ENCODE measurements at places on chromosomes 7 and 10.

GRCh38 chr10:92052088-92052487, 128.5 kb downstream of the BTAF1 start:
- H3K4me1 ChIP-seq: peaks cover 9% of the 10 kb centered on the region
- H3K4me3 ChIP-seq: no peak overlapping the region
- no peak for DNase-seq
- H3K27ac ChIP-seq: no peak overlapping the region

DNA sequence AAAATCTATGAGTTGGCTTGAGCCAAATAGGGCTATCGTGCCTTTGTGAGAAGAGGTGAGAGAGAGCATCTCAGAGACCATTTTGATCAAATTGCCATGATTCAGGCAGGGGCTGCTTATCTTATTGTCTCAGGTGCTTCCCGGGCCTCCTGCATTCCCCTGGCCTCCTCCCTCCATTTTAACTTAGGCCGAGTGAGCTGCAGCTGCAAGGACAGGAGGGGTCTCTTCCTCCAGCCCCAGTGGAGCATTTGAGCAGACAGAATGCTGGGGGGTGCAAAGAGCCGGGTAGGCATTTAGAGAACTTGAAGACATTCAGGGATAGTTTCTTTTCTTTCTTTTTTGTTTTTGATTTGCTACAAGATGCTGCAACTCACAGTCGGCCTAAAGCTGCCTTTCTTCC, 59.0 kb downstream of the BUB3 start:
- no peaks in the 10 kb centered on the region for H3K27me3 ChIP-seq
- H3K4me1 ChIP-seq: peaks cover 1% of the 10 kb centered on the region
- H3K27ac ChIP-seq: no peak overlapping the region

- H3K27ac ChIP-seq: no peak overlapping the region
- H3K36me3 ChIP-seq: no peaks in the 10 kb centered on the region
- no peaks in the 10 kb centered on the region for H3K27me3 ChIP-seq
Measured at GRCh38 chr7:55457801-55458200, 92.7 kb downstream of the LANCL2 start.

DNA sequence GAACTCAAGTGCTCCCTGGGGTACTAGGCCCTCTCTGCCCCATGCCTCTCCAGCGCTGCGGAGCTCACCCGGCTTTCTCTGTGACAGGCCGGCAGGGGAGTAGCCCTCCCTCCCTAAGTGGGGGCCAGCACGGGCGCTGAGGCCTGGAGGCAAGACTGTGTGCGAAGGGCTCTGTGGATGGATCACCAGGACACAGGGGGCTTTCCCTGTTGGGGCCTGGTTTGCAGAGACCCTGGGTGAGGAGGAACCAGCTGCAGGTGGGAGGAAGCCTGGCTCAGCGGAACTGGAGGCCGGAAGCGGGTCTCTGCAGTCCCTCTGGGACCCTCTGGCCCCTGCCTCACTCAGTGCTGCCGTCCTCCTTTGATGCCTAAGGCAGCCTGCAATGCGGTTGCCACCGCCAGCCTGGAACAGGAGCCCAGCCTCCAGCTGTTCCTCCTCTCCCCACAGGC, 106.0 kb downstream of the CYTH3 start:
- no peak for DNase-seq
- no peak overlapping the region for H3K4me3 ChIP-seq
- H3K27me3 ChIP-seq: no peaks in the 10 kb centered on the region
- peaks cover 11% of the 10 kb centered on the region for H3K4me1 ChIP-seq
- H3K36me3 ChIP-seq: peaks cover 23% of the 10 kb centered on the region

GRCh38 chr7:102313997-102314780, 27.5 kb downstream of the SH2B2 start:
- peaks cover 4% of the 10 kb centered on the region for H3K36me3 ChIP-seq
- H3K4me1 ChIP-seq: no peaks in the 10 kb centered on the region
- no peak for DNase-seq
- no peaks in the 10 kb centered on the region for H3K27me3 ChIP-seq
- no peak overlapping the region for H3K27ac ChIP-seq

- no peaks in the 10 kb centered on the region for H3K36me3 ChIP-seq
- H3K27ac ChIP-seq: no peak overlapping the region
- no peaks in the 10 kb centered on the region for H3K4me1 ChIP-seq
- no peak for DNase-seq
- H3K4me3 ChIP-seq: no peak overlapping the region
- H3K27me3 ChIP-seq: no peaks in the 10 kb centered on the region
Measured at GRCh38 chr7:94276795-94277194, 117.9 kb upstream of the COL1A2 start.

GRCh38 chr10:91391920-91392319, 18.2 kb upstream of the HECTD2 start:
- DNase-seq: no peak
- H3K27me3 ChIP-seq: peaks cover 38% of the 10 kb centered on the region
- H3K27ac ChIP-seq: no peak overlapping the region

DNA sequence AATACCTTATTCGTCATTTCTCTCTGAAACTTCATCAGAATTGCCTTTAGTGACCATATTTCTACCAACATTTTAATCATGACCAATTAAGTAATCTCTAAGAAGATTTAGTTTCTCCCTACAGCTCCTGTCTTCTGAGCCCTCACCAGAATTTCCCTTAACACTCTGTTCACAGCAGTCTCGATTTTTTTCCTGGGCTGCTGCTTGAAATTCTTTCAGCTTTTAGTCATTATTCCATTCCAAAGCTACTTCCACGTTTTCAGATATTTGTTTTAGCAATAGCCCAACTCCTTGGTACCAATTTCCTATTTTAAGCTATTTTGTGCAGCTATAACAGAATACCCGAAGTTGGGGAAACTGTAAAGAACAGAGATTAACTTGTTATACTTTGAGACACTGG, 192.4 kb upstream of the DKK1 start:
- peaks cover 2% of the 10 kb centered on the region for H3K36me3 ChIP-seq
- no peaks in the 10 kb centered on the region for H3K27me3 ChIP-seq
- no peak for DNase-seq
- no peaks in the 10 kb centered on the region for H3K4me1 ChIP-seq
- H3K27ac ChIP-seq: no peak overlapping the region
- H3K4me3 ChIP-seq: no peak overlapping the region

GRCh38 chr7:149850716-149851115, 12.5 kb downstream of the ZNF862 start:
- H3K27ac ChIP-seq: no peak overlapping the region
- peaks cover 15% of the 10 kb centered on the region for H3K4me1 ChIP-seq
- H3K4me3 ChIP-seq: no peak overlapping the region

DNA sequence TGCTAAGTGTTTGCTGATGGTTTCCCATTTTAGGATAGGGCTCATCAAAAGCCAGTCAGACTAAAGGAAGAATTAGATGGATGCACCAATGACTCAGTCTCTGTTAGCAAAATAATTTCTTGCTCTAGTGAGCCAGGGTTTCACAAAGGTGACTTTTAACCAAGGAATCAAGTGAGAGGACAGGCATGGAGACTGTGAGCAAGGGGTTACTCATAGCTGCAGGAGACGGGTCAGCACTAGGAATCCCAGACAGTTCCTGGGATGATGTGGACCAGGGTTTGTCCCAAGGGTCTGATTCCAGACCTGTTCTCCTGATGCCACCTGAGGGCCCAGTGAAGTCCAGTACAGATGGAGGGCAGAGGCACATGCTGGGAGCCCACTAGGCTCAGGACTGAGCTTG, 138.1 kb downstream of the NOC3L start:
- H3K27me3 ChIP-seq: no peaks in the 10 kb centered on the region
- no peak overlapping the region for H3K4me3 ChIP-seq
- H3K36me3 ChIP-seq: no peaks in the 10 kb centered on the region
- no peak overlapping the region for H3K27ac ChIP-seq
- H3K4me1 ChIP-seq: no peaks in the 10 kb centered on the region

DNA sequence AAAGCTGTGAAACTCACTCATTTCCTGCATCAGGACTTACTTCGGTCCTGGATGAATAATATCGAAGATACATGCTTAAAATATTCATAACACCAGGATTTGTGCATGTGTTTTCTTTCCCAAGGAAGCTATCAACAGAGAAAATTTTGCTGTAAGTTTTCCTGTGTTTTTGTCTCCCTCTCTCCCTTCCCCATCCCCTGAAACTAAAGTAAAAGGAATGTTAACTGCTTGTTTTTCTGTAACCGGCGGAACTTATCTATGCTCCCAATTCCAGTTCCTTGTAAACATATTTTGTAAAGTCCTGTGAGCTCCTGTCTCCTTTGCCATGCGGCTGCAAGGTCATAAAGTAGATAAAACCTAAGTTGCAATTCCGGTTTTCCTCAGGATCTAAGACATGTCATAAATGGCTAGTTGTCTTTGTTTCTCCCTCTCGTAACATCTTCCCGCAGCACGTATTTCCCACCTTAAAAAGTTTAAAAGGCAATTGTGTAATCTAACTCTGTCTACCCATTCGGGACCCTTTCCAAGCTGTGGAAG, 79.0 kb upstream of the POM121L12 start:
- no peak overlapping the region for H3K4me3 ChIP-seq
- no peak for DNase-seq
- H3K27ac ChIP-seq: no peak overlapping the region

DNA sequence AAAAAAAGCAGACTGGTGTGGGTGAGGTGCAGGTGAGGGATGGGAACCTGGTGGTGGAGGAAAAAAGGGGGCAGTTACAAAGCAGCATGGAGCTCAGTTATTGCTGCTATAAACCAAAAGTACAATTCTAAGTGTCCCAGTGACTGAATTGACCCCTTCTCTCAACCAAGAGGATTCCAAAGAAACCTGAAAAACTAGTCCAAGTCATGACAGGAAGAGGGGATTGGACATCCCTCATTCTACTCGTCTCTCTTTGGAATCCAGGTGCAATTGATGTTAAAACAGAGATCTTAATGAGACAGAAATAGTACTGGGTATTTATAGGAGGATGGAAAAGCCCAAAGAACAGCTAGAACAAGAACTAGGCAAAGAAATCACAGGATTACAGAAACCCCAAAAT, 322.3 kb upstream of the IGFBP3 start:
- H3K36me3 ChIP-seq: no peaks in the 10 kb centered on the region
- no peaks in the 10 kb centered on the region for H3K27me3 ChIP-seq
- no peak overlapping the region for H3K27ac ChIP-seq
- H3K4me1 ChIP-seq: no peaks in the 10 kb centered on the region
- no peak for DNase-seq

GRCh38 chr10:70430493-70431445, 10.7 kb downstream of the NODAL start:
- H3K4me3 ChIP-seq: no peak overlapping the region
- H3K27me3 ChIP-seq: no peaks in the 10 kb centered on the region
- H3K36me3 ChIP-seq: peaks cover 23% of the 10 kb centered on the region
- no peak for DNase-seq
- H3K4me1 ChIP-seq: peaks cover 14% of the 10 kb centered on the region
- H3K27ac ChIP-seq: no peak overlapping the region

GRCh38 chr10:19003341-19003740, 45.3 kb upstream of the MALRD1 start:
- no peak overlapping the region for H3K4me3 ChIP-seq
- H3K36me3 ChIP-seq: no peaks in the 10 kb centered on the region
- no peaks in the 10 kb centered on the region for H3K4me1 ChIP-seq
- H3K27ac ChIP-seq: no peak overlapping the region

GRCh38 chr7:42692621-42693020, 219.2 kb downstream of the C7orf25 start:
- H3K4me1 ChIP-seq: no peaks in the 10 kb centered on the region
- no peaks in the 10 kb centered on the region for H3K36me3 ChIP-seq
- no peak overlapping the region for H3K27ac ChIP-seq
- H3K27me3 ChIP-seq: no peaks in the 10 kb centered on the region

- H3K27me3 ChIP-seq: no peaks in the 10 kb centered on the region
- DNase-seq: no peak
- H3K36me3 ChIP-seq: no peaks in the 10 kb centered on the region
- no peak overlapping the region for H3K4me3 ChIP-seq
- H3K27ac ChIP-seq: no peak overlapping the region
Measured at GRCh38 chr7:89908736-89909135, 245.5 kb upstream of the STEAP1 start.

DNA sequence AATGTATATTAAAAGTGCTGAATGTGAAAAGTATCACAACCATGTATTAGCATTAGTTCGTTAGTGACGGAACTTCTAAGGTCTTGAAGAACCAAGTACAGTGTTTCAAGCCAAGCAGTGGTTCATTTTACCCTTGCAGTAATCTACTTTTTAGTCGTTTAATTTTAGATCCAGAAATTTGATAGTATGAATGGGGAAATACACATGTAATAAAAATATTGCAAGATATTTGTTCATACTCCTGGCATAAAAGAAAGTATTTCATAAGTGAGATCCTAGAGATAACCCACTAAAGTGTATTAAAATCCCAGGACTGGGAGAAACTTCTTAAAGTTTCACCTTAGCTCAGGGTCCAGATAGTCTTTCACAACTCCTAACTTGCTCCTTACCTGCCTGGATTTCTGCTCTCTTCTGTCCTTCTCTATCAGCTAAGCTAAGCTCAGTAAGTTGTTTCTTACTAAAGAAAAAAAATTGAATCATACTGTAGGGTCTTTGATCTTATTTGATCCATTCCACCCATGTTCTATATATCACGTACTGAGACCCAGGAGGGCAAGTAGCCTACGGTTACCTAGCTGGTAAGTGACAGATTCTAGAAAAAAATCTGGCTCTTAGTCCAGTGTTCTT, 1.5 kb downstream of the BCAP29 start:
- H3K36me3 ChIP-seq: peaks cover 5% of the 10 kb centered on the region
- no peak for DNase-seq
- H3K27ac ChIP-seq: peak overlapping the region; percentile 92
- peak overlapping the region; percentile 81 for H3K4me3 ChIP-seq
- no peaks in the 10 kb centered on the region for H3K27me3 ChIP-seq

DNA sequence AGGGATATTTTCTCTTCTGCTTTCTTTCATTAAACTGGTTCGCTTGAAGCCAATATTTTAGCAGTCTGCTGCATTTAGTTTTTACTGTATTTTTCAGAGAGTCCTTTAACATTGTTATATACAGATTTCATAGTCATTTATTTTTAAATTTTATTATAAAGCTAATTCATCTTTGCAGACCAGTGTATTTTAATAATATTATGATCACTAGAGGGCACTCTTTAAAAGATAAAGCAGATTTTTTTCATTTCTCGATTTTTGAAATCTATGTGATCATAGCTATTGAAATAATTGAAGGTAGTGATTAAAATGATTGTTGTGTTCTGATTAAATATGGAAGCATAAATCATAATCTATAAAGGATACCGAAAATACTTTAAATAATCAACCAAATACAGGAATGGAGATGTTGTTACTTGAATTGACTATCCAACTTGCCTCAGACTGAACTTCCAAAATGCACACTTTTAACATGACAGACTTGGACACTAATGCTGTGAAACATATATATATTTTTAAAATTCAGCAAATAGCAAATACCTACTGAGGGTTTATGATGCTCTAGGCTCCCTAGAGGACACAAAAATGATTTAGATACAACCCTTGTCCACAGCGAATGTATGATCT, 35.2 kb downstream of the ST7 start:
- no peak for DNase-seq
- no peaks in the 10 kb centered on the region for H3K27me3 ChIP-seq
- H3K4me3 ChIP-seq: no peak overlapping the region
- H3K36me3 ChIP-seq: no peaks in the 10 kb centered on the region

DNA sequence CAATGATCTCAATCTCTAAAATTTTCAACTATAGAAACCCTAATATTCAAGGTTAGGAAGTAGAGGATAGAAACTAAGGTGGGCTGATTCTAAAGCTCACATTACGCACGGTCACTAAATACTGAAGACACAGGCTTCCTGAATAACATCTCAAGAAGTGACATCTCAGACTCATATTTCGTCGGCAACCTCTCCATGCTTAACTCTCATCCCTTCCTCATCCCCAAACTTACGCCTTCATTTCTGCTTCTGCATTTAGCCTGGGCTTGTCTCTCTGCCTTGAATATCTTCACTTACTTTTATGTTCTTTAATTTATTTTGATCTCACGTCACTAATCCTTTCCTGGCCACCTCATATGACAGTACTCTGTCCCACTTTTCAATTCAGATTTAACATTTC, 9.2 kb downstream of the PGAM1 start:
- no peaks in the 10 kb centered on the region for H3K4me1 ChIP-seq
- no peak for DNase-seq
- no peak overlapping the region for H3K4me3 ChIP-seq
- H3K36me3 ChIP-seq: peaks cover 81% of the 10 kb centered on the region
- H3K27ac ChIP-seq: no peak overlapping the region

Data from effector memory CD8-positive, alpha-beta T cell (primary cell).